M059J (cell line): ENCODE measurements at places on chromosomes 2 and 18.
A peak's percentile ranks its signal among the peaks of the same experiment; 100 is the strongest.

DNA sequence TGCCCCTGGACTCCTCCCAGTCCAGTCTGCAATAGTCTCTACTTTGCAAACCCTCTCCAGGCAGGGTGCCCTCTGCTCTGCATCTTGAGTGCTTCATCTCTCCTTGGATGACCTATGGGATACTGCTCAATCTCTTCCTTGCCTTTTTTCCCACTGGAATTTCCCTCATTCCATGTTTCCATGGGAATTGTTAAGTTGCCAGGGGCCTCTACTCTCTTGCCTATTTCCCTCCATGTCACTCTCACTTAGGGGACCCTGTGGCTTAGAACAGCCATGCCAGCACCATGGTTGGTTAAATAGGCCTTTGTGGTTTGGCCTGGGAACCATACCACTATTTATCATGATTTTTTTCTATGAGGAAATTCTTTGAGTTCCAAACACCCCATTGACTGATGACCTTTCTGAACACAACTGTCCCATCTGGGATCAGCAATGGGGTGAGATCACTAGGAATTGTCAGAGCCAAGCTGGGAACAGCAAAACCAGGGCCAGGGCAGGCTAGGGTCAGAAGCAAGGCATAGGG, 91.4 kb upstream of the RBMS1 start:
- peak; percentile 60 for DNase-seq

- DNase-seq = no peak
Measured at GRCh38 chr18:4858379-4859127, 338.5 kb downstream of the AKAIN1 start.

DNA sequence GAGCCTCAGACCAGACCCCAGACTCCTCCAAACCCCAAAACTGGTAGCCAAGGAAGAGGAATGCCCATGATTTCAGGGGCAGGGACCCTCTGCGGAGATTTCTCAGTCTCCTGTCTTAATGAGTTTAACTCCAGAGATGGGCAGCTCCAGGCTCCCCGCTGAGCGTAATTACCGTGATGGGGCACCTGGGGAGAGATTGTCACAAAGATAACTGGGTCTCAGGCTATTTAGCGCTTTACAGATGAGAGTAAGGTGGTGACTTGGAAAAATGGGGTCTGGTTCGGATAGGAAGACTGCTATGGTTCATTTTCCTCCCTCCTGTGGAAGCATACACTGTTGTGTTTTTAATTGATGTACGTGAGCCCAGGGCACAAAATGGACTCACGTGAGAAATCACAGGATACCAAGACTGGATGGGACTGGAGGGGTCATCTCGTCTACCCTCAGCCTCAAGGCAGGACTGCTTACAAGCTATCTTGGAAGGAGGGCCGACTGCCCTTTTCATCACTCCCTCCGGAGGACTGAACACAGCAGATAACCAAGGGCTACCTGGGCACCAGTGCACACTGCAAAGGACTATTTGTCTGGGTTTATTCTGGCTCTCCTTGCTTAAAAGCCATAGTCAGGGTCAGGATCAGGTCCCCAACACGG, 427.8 kb downstream of the ZNF521 start:
- no peak for DNase-seq

GRCh38 chr2:147464737-147465357, 380.0 kb upstream of the ACVR2A start:
- peak; percentile 2 for DNase-seq

GRCh38 chr2:19244460-19245363, 113.7 kb downstream of the OSR1 start:
- DNase-seq = peak; percentile 3

GRCh38 chr2:241540771-241541561, 17.6 kb upstream of the BOK start:
- peak; percentile 26 for DNase-seq

DNA sequence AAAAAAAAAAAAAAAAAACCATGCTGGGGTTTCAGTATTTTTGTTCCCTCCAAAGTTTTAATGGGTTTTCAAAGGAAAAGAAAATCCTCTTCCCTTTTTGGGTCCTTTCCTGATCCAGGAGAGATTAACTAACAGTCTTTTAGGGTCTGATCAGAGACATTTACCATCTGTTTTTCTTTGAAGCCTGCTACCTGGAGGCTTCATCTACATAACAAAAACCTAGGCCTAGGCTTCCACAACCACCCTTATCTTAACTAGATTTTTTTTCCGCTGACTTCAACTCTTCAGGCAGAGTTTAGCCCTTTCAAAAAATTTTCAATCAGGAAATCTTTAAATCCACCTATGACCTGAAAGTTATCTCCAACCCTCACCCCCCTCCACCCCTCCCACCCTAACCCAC, 154.7 kb downstream of the MBD2 start:
- DNase-seq = no peak
